Right renal cortex interstitium (tissue), 3 donors: ENCODE measurements at places on chromosomes 2 and 18.

DNA sequence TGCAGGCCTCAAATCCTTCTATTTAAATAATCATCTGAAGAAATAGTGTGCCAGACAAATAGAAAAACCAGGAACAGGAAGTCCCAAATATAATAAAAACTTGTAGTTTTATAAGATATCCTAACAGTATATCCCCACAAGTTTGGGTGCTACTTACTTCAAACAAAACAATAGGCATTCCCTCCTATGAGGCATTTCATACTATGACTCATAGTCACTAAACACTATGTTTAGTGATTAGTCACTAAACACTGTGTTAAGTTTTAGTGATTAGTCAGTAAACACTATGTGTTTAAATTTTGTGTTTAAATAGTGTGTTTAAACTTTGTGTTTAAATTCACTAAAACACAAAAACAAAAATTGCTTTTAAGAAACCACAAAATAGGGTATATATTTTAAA, 407.0 kb upstream of the CDH19 start:
- no peak for DNase-seq

DNA sequence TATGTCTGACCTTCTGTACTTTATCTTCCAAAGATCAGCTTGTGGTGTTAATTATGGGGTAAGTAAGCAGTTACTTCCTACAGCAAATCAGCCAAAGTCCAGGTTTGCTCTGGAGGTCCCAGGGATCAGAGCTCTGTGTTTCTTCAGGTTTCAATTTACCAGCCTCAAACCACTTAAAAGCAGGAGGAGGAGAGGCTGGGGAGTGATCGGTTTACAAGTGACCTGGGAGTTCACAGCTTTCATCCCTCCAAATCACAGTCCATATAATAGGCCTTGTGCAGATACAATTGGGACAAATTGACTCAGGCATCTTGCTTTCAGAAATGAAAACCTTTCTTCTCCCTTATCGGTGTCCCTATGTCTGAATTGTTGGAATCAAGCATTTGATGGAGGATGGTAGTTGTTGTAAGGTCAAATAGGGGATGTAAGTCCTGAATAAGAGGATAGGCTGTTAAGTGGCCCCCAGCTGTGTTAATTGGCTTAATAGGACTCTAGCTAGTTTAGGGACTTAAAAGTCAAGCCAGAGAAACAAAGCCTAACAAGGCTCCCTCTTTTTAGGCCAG, 188.0 kb upstream of the NT5C1B start:
- DNase-seq: no peak

GRCh38 chr2:42876326-42876751, 84.0 kb upstream of the HAAO start:
- no peak for DNase-seq

DNA sequence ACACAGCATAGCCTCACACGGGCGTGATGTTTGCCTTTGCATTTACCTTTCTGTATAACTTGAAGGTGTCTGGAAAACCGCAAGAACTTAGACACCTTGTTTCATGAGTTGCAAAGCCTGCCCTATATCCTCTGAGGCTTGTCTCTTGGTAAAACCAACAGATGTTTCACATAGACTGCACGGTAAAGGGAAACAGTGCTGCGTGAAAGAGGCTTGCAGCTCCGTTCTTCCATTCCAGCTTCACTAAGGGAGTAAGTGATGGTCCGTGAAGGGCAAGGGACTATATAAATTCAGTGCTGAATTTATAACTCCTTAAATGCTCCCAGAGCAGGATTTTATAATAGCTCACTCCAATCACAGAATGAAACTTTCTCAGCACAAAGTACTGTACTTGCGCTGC, 360.5 kb downstream of the SOX11 start:
- no peak for DNase-seq

- no peak for DNase-seq
Measured at GRCh38 chr18:79790996-79791972, 6.5 kb upstream of the KCNG2 start.

GRCh38 chr18:77572537-77572936, 322.9 kb downstream of the GALR1 start:
- DNase-seq: no peak

DNA sequence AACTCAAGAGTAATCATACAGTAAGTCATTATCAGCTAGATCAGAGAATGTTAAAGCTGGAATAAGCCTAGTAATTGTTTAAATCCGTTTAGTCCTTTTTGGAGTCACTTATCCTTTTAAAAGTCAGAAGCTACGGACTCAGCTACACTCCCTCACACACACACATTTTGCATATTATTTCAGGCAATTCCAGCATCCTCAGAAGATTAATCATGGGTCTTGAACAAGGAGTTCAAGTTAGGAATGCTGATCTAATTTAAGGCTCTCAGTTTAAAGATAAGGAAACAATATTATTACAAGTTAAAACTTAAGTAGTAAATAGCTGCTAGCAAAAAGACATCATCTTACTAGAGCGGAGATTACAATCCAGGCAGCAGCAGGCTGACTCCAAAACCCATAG, 74.3 kb downstream of the GTF3C3 start:
- DNase-seq: no peak

DNA sequence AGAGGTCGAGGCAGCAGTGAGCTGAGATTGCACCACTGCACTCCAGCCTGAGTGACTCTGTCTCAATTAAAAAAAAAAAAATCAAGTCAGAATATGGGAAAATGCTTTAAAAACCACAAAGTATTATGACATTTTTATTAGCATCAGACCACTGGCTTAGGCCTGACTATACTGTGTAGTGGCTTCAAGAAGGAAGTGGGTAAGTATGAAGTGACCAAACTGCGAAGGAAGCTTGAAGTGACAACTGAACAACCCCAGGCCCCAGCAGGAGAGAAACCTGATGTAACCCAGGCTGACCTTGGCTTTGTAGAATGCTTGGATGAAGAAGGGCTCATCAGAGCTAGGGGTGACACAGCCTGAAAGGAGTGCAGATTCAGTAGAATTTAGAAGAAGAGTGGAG, 21.4 kb upstream of the HAAO start:
- no peak for DNase-seq

DNA sequence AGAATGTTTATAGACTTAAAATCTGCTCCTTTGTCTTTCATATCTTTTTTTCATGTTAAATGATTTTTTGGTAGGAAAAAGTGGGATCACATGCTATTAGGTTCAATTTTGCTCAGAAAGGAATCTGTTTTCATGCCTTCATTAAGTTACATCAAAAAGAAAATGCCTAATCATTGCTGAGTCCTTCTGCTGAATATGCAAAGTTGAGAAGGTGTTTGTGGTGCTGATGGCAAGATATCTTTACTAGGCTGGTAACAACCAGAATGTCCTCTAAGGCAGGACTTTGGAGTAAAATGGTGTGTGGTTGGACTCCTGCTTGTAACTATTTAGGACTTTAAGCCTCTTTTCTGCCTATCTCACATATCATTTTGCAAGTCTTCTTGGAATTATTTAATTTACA, 88.3 kb downstream of the TRIB2 start:
- DNase-seq: no peak

- no peak for DNase-seq
Measured at GRCh38 chr2:169080250-169081069, 11.1 kb downstream of the DHRS9 start.
